ENCODE measurements at places on chromosomes 11 and 22.
A peak's percentile ranks its signal among the peaks of the same experiment; 100 is the strongest.

DNA sequence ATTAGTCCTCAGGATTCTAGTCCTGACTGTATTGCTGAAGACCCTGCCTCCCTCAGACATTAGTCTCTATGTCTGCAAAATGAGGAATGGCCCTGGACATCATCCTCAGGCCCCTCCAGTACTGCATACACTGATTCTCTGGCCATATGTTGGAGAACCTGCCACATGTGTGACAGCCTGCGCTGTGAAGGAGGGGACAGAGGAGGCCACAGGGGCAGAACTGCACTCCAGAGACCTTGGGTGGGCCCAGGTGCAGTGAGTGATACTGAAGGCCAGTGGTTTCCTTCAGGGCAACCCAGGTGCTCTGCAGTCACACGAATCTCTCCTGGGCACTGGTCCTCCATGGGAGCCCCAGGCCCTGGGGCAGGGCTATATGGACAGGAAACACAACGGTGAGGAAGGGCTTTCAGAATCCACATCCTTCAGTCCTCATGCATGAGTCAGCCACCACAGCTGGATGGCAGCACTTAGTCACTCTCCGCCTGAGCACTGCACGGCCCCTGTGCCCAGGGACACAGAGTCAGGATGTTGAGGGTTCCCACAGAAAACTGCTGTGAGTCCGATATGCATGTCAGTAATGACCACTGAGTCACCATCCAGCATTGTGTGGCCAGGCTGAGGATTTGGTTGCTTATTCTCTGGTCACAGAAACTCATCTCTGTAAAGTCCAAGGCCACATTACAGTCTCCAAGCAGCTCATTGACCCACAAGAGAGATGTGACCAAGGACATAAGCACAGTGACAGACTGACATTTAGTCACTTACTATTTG lies 39.7 kb downstream of the ME3 start:
- DNase-seq, result peak; percentile 62

DNA sequence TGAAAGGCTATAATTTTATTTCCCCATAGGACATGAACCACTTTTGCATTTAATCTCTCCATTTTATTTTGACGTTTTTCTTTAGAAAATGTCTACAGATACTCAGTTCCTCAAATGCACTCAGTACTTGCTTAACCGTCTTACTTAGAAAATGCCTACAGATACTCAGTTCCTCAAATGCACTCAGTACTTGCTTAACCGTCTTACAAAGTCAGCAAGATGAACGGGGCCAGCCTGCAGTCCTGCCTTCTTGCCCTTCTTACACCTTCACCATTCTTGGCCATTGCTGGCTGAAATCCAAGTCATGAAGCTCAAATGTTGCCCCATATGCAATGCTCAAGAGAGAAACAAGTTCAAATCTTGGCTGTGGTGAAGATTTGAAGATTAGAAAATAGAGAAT lies 34.1 kb downstream of the CSNK2A3 start:
- DNase-seq, result no peak

GRCh38 chr11:68436162-68436888 lies 24.2 kb upstream of the PPP6R3 start:
- no peak for DNase-seq

DNA sequence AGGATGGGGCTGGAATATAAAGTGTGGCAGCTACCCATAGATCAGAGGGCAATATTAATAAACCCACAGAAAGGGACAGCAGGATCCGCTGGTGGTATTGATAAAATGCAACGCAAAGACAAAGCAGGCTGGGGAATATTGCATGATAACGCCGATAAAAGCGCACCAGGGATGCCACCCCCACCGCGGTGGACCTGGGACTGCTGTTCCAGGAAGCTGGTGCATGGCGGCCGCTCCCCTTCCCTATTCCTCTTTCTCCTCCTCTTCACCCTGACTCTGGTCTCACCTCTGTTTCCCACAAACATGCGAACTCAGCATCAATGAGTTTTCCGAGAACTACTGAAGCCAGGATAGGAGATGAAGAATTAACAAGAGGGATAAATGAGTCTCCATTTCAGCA lies 20.2 kb downstream of the SPATA19 start:
- no peak for DNase-seq

DNA sequence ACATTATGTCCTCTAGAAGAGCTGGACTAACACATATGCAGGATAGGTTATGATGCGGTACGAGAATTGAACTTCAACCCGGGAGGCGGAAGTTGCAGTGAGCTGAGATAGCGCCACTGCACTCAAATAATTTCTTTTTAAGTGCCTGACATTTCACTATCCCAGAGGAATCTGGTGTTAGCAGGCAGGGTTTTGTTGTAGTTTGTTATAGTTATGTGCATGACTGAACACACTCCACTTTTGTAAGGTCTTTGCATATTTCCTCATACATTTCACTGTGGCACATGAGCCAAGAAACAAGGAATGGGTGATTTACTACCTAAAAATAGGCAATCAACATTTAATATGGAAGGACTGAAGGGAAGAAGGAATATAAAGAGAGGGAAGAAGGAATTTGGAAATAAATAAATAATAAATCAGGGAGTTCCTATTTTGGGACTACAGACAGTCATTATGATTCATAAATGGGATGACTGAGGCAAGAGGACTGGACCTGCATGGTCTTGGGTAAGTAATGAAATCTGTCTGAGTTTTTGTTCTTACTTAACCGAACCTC lies 8.7 kb upstream of the HIPK3 start:
- DNase-seq, result no peak

Data from NK-92 treated with Interleukin-12 subunit alpha and Interleukin-12 subunit beta, amount 100 ng/mL, for 24 hours (cell line).